ENCODE measurements at places on chromosomes 2 and 18. TPM values are rescaled to one million over a fixed set of nuclear protein-coding genes. Genes with fewer than 3 reads are reported as not detected.

DNA sequence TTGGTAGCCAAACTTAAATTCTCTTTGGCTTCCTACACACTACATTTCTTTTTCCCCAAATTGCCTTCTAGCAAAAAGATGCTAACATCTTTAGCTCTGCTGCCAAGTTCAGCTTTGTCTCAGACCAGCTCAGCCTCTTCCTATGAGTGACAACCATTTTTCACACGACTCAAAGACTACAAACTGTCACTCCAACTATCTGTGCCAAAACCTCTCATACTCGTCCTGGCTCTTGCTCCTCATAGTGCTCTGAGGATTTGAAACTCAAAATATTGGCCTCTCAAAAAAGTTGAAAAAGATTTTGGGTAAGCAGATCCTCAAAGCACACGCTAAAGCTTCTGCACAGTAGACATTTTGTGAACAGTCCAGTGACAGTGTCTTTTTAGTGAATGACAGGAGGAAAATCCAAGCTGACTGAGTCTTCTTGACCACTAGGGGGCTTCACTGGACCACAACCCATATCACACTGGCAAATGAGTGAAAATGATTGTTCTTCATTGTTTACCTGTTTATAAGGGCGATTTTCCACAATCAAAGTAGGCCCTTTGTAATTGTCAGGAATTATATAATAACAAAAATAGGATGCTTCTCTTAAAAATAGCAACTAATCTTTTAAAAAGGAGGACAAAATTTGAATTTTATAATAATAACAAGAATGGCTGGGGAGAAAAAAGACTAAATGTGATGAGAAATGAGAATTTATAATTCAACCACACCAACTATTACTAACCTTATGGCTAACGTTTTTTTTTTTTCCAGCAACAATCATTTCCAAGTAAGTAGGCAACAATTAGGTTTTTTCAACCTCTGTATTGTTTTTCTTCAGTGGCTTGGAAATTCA is 85.5 kb upstream of the PGAP1 start:
- no peaks in the 10 kb centered on the region for H3K27me3 ChIP-seq
- H3K27ac ChIP-seq = no peak overlapping the region
- no peak overlapping the region for H3K4me3 ChIP-seq
- peak; percentile 69 for DNase-seq
- H3K4me1 ChIP-seq = no peaks in the 10 kb centered on the region

- H3K27ac ChIP-seq = no peak overlapping the region
- H3K36me3 ChIP-seq = no peaks in the 10 kb centered on the region
- no peaks in the 10 kb centered on the region for H3K4me1 ChIP-seq
- DNase-seq = no peak
- H3K27me3 ChIP-seq = no peaks in the 10 kb centered on the region
Observed at GRCh38 chr18:44943311-44943881, 262.7 kb downstream of the SETBP1 start.

DNA sequence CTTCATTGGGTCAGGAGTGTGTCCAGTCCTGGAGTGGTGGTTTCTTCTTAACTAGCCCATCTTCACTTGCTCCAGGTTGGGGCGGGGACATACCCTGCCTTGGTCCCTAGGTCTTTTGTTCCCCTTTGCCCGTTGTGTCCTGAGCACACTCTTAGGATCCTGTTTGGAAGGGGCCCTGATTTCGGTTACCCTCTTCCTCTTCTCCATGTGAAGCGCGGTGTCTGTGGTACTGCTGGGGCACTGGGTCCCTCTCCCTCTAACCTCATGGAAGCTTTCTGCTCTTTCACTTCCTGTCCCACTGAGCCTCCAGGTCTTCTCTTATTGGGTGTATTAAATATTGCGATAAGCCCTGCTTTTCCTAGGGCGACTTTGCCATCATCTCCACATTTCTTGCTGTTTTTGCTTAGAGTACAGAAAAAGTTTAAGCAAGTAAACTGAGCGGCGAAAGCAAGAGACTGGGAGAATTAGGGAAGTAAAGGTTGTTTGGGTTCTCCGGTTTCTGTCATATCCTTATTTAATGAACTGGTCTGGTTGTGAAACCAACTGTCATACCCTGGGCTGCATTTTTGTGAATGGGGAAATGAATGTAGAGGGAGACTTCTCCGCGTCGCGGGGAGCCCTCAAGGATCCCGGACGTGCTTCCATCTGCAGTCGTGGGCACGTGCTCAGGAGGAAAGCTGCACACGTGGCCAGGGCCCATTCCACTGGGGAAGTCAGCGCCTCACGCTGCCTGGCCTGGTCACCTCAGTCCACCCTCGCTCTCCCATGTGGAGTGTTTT is 73.8 kb upstream of the B3GNT7 start:
- no peak overlapping the region for H3K4me3 ChIP-seq
- H3K36me3 ChIP-seq = peaks cover 5% of the 10 kb centered on the region
- DNase-seq = peak; percentile 82

Gene ASB1
- 39.1 TPM for total RNA-seq
